ENCODE measurements at places on chromosomes 11 and 22.

DNA sequence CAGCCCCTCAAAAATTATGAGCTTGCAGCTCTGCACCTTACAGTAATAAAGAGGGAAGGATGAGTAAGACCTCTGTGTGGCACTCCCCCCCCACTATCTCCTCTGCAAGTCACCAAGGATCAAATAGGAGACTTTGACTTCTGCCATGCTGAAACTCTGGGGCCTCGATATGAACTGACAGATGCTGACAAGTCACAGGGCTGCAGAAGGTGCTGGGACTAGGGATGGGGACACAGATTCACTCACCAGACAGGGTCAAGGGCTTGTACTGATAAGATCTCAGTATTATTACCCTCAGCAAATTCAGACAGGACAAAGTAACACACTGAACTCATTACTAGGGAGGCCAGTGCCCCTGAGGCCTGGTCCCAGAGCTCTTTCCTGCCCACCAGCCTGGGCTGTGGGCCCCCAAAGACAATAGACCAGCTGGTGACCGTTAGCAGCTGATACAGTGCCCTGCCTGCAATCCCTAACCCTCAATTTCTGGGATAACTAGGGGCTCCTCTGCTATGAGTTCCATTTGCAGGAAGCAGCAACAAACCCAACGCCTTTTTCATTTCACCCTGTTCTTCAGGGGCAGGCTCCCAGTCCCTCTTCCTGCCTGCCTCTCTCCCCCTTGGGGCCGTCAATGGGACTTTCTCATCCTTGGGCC, 20.1 kb downstream of the TMPRSS13 start:
- H3K4me1 ChIP-seq, result peaks cover 12% of the 10 kb centered on the region
- H3K27me3 ChIP-seq, result peaks cover 4% of the 10 kb centered on the region
- no peak overlapping the region for H3K4me3 ChIP-seq
- DNase-seq, result no peak

GRCh38 chr11:43944761-43945311, 2.4 kb downstream of the C11orf96 start:
- peaks cover 62% of the 10 kb centered on the region for H3K27me3 ChIP-seq
- DNase-seq, result peak; percentile 56
- H3K4me3 ChIP-seq, result peak overlapping the region; percentile 86
- H3K36me3 ChIP-seq, result peaks cover 2% of the 10 kb centered on the region
- H3K27ac ChIP-seq, result peak overlapping the region; percentile 40

GRCh38 chr11:131809203-131809918, 438.9 kb downstream of the NTM start:
- no peaks in the 10 kb centered on the region for H3K27me3 ChIP-seq
- H3K4me3 ChIP-seq, result no peak overlapping the region
- no peak for DNase-seq
- no peaks in the 10 kb centered on the region for H3K36me3 ChIP-seq

DNA sequence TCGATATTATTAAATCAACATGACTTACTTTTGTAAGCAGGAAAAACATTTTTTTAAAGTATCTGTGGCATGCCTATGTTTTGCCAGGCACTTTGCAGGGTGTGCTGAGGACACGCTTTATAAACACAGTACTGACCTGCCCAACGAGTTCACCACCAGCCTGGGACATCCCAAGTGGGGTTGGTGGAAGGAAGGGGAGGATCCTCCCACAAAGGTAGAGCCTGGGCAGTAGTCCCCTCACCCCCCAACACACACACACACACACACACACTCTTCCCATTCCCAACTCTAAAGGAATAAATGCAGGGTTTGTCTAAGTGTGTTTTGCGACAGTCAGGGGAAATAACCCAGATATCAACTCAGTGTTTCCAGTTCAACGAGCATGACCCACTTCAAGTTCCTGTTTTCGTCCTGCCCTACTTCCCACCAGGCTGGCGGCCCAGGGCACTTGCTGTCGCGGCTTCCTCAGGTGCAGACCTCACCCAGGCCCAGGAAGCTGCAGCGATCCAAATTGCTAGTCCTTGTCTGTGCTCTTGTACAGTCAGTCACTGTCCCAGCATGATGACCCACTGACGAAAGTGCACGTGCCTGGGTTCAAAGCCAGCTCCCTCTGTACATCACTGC, 3.1 kb downstream of the CERK start:
- peak; percentile 28 for DNase-seq
- H3K4me3 ChIP-seq, result peak overlapping the region; percentile 99
- H3K36me3 ChIP-seq, result peaks cover 20% of the 10 kb centered on the region
- H3K4me1 ChIP-seq, result peaks cover 58% of the 10 kb centered on the region

DNA sequence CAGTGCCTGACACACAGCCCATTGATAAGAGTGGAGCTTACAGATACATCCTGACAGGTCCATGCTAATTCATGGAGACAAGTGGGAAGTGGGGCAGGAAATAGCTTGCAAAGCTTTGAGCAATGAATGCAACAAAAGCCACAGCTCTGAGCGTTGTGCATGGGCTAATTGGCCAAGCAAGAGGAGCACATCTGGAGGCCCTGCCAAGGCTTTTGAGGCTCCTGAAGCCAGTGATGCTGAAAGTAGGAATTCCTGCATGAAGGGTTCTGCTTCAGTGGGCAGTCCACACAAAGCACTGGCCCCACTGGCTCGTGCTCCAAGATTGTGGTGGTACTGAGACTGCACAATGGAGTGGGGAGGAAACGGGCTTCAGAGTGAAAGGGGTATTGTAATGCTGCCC, 103.8 kb upstream of the CSNK2A3 start:
- DNase-seq, result no peak
- no peak overlapping the region for H3K4me3 ChIP-seq
- no peak overlapping the region for H3K27ac ChIP-seq
- H3K27me3 ChIP-seq, result no peaks in the 10 kb centered on the region
- H3K36me3 ChIP-seq, result no peaks in the 10 kb centered on the region

DNA sequence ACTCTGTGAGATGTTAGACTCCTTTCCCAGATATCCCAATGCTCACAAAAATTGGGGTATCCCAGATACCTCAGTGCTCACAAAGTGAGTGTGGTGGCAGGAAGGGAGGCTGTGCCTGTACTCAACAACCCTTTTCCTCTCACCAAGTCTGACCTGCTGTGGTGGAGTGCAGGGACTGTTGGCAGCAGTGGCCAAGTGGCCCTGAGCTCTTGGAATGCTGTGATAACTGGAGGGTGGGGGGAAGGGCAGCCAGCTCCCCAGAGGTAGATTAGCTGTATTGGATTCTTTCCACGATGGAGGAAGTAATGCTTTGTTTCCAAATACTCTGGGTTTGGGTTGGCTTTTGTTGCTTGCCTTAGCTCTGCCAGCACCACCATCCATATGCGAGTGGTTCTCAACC, 46.0 kb upstream of the OR9Q1 start:
- H3K27me3 ChIP-seq, result peaks cover 2% of the 10 kb centered on the region
- no peak for DNase-seq
- no peak overlapping the region for H3K4me3 ChIP-seq

DNA sequence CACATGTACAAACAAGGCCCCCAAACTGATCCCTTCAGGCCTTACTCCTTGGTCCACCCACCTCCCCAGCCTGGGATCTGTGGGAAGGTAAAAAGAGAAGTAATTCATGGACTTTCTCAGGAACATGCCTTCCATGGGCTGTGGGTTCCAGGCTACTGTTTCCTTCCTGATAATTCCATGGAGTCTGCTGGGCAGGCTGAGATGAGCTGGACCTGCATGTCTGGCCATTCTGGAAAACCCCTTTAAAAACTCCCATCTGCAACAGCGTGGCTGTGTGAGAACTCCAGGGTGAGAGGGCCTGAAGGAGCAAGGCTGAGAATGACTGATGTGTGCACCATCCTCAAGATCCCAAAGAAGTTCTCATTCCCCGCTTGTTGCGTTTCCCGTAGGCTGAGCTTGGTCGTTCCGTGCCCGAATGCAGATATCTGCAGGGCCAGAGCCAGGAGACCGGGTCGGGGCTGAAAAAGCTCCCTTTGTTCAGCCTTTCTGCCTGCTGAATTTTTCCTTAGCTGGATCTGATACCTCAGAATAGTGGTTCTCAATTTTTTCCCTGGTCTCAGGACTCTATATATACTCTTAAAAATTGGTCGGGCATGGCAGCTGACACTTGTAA, 72.9 kb downstream of the NAT10 start:
- H3K4me1 ChIP-seq, result peaks cover 49% of the 10 kb centered on the region
- peaks cover 2% of the 10 kb centered on the region for H3K36me3 ChIP-seq
- DNase-seq, result no peak
- H3K4me3 ChIP-seq, result no peak overlapping the region
- H3K27me3 ChIP-seq, result no peaks in the 10 kb centered on the region
- no peak overlapping the region for H3K27ac ChIP-seq

GRCh38 chr22:32803020-32803737, 1.7 kb downstream of the TIMP3 start:
- no peak for DNase-seq
- no peaks in the 10 kb centered on the region for H3K36me3 ChIP-seq
- H3K27ac ChIP-seq, result no peak overlapping the region

- H3K36me3 ChIP-seq, result peaks cover 33% of the 10 kb centered on the region
- peak within 1 kb of the TSS; percentile 85 for H3K27ac ChIP-seq
- peak; percentile 52 for DNase-seq
- H3K4me3 ChIP-seq, result peak within 1 kb of the TSS; percentile 94
- H3K27me3 ChIP-seq, result no peaks in the 10 kb centered on the region
These were observed at the start of gene RPS6KA4 for GRCh38 chr11:64358907-64359711. TSS of gene RPS6KA4 (plus strand) at chr11:64359162. CDS start at chr11:64359236, 74 bp downstream.

DNA sequence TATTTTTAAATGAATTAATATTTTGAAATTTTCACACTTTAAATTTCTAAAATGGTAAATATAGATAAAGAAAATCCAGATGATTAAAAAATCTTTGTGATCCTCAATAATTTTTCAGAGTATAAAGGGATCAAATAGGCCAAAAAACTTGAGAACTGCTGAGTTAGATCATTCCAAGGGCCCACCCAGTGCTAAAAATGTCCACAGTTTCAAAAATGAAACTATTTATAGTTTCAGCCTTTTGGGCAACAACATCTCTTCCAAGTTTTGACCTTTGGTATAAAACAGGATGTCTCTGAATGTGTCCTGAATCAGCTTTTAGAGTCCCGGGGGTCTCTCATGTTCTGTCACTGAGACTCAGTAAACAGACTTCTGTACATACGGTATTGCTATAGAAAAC, 20.9 kb upstream of the BAIAP2L2 start:
- no peak for DNase-seq
- H3K4me1 ChIP-seq, result no peaks in the 10 kb centered on the region
- no peak overlapping the region for H3K27ac ChIP-seq

DNA sequence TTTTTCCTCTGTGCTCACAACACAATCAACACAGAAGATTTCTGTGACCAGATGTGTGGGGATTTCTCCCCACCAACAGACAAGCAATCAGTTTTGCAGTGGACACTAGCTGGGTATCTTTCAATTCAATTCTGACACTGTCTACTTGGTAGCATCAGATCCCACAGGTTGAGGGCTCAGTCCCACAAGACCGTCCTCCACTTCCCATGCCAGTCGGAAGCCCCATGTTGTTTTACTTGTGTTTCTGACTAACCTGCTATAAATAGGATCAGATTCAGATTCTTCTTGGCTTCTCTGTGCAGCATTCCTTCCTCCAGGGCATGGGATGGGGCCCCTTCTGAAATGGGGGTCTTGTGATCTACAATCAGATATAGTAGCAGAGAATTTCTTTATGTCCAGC, 19.6 kb downstream of the ACER3 start:
- peaks cover 10% of the 10 kb centered on the region for H3K27me3 ChIP-seq
- no peak for DNase-seq

GRCh38 chr11:64539711-64540427, 51.2 kb upstream of the SLC22A12 start:
- H3K27me3 ChIP-seq, result peaks cover 10% of the 10 kb centered on the region
- no peak overlapping the region for H3K4me3 ChIP-seq
- H3K4me1 ChIP-seq, result no peaks in the 10 kb centered on the region
- H3K27ac ChIP-seq, result no peak overlapping the region
- no peaks in the 10 kb centered on the region for H3K36me3 ChIP-seq

GRCh38 chr11:7677071-7677470, 3.8 kb upstream of the CYB5R2 start:
- peaks cover 3% of the 10 kb centered on the region for H3K36me3 ChIP-seq
- H3K4me3 ChIP-seq, result no peak overlapping the region
- peaks cover 41% of the 10 kb centered on the region for H3K27me3 ChIP-seq
- peaks cover 3% of the 10 kb centered on the region for H3K4me1 ChIP-seq

DNA sequence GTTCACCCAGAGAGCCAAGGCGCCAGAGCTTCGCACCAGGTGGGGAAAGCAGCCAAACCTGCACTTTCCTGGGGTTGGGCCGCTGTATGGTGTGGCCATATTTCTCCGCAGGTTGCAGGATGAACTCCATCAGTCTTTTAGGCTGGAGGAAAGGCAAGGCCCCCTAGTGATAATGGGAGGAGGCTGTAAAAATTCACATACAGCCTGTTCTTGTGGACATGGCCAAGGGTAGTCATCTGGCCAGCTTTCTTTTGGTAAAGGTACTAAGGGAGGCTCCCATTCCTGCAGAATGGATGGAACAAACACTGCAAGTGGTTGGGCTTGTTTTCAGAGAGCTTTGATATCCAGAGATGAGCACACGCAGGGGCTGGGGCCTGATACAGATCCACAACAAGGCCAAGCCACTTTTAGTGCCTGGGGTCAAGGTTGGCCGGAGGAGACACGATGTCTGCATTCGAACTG, 29.6 kb downstream of the C22orf31 start:
- H3K27me3 ChIP-seq, result peaks cover 47% of the 10 kb centered on the region
- H3K4me1 ChIP-seq, result peaks cover 4% of the 10 kb centered on the region
- H3K36me3 ChIP-seq, result no peaks in the 10 kb centered on the region
- no peak for DNase-seq
- no peak overlapping the region for H3K27ac ChIP-seq

DNA sequence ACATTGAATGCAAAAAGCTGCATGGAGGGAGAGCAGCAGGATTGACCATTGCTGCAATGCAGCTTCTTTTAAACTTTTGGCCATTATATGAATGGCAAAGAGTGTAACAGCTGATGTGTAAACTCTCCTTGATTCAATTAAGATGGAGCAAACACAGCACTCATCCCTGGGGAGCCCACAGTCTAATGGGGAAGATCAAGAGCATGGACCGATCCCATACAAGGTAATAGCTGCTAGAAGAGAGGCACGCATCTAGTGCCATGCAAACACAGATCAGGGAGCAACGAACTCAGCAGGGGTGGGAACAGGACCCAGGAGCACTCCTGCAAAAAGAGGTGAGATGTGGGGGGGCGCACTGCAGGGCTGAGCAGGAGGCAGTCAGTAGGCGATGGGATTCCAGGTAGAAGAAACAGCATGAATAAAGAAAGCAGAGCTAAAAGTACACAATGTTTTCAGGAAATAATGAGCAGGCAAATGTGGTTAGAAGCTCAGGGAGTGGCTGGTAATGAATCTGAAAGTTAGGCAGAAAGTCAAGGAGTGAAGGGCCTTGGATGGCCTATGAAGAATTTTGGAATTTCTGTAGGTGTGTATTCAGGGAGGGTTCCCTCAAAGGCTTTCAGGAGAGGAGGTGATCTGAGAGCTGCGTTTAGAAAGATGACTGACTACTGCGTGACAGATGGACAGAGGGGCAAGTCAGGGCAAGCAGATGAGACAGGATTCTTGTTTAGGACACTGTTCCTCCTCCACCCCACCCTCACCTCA, 17.2 kb upstream of the BMAL1 start:
- no peak overlapping the region for H3K4me3 ChIP-seq
- no peaks in the 10 kb centered on the region for H3K36me3 ChIP-seq
- no peak for DNase-seq
- peaks cover 14% of the 10 kb centered on the region for H3K4me1 ChIP-seq
- H3K27ac ChIP-seq, result no peak overlapping the region
- H3K27me3 ChIP-seq, result peaks cover 22% of the 10 kb centered on the region
